Gastroesophageal sphincter (tissue), 4 donors: ENCODE measurements at places on chromosomes 5 and 9.

DNA sequence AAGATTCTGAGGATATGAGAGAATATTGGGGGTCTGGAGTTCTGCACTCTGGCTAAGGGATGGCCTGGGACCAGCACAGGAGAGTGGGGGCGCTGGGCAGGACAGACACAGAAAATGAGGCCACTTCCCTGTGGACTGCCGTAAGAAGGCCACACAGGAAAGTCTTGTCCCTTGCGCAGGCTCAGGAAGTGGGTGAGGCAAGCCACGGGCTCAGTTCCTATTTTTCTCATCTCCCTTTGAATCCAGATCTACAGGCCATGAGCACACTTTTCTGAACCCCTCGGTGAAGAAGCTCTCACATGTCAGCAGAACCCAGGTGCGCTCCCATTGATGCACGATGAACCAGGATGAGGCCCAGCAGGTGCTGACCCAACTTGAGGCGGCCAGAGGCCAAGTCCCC is 207.4 kb downstream of the AGTPBP1 start:
- no peak for ATAC-seq

DNA sequence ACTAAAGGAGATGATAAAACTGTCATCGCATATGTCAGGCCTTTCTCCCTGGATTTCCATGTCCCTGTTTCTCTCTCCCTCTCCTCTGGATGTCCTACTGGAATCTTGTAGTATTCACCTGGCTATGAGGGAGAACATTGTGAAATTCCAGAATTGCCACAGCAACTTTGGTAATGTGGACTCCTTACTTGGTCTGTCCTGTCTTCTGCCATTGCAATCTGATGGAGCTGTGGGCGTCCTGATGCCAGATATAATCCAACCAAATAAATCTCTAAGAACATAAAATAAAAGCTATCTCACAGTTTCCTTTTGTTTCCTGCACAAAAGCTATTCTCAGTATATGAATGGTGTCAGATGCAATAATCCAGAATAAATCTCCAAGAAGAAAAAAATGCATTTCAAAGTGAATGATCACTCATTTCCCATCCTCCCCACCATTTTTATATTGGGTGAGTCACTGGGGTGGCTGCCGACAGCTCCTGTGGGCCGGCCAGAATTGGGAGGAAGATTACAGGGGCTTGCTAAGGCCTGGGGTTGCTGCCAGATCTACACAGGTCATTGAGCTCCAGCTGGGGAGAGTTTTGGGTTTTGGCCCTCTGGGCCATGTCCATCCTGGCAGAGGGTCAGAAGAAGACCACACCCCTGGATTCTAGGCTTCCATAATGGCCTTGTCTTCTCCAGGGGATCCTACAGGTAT is 160.7 kb upstream of the PITX1 start:
- ATAC-seq = no peak

GRCh38 chr9:33677961-33678360 is 117.4 kb upstream of the PRSS3 start:
- ATAC-seq = no peak

DNA sequence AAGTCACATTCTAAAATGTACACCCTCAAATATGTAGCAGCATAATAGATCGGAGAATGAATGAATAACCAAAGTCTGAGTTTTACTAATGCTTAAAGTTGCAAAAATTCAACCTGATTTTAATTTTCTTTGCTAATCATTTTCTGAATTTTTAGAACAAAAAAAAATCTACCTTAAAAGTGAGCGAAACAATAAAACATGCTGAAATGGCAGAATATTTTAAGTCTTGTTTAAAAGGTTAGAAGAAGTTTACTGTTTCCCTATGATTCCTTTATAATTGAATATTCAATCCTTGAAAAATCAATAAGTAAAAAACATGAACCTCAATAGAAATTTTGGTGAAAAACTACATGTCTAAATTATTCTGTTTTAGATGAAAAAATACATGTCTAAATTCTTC is 27.1 kb upstream of the ZNF462 start:
- ATAC-seq = no peak

- no peak for ATAC-seq
Measured at GRCh38 chr5:178991190-178992145, 3.7 kb downstream of the GRM6 start.

DNA sequence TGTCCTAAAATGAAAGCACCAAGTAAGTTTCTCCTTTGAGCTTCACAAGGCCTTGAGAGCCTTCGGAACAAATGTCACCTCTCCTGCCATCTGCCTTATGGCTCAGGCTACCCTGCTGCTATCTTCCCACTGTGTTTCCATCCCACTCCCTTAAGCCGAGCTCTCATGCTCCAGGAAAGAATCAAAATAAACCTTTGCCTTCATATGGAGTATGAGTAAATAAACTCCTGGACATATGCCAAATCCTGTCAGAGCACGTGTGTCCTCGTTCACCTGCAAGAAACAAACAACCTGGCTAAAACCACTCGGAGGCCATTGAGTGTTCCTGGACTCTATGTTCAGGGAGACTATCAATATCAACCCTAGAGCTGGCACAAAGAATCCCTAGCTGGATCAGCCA is 122.3 kb upstream of the CCDC112 start:
- ATAC-seq = no peak

DNA sequence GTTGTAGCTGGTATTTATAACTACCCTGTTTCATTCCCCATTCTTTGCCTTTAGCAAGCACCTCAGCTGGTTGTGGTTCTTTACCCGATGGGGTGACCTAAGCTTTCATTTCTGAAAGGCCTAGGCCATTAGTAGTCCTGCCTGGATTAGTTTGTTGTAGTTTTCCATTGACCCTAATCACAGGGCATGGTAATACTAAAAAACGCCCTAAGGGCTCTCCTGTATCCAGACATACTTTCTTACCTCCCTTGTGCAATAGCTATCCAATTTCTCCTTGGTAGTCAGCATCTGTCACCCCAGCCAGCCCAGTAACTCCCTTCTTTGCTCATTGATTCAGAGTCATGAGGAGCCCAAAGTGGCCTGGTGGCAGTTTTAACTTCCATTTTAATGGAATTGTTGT is 24.0 kb downstream of the TMOD1 start:
- no peak for ATAC-seq

GRCh38 chr9:33860200-33860871 is 43.4 kb downstream of the UBE2R2 start:
- ATAC-seq = no peak

DNA sequence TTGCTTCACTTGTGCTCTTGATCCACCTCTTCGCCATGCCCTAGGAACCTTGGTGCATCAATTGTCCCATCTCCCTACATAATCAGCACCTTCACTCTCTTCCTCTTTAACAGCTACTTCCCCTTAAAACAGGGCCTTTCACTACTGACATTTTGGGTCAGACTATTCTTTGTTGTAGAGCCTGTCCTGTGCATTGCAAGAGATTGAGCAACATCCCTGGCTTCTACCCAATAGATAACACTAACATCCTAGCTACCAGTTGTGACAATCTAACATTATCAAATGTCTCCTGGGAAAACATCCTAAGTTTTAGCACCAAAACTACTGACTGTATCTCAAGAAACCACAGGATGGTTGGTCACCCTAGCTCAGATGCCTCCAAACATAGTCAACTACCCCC is 854.3 kb upstream of the DMAC1 start:
- no peak for ATAC-seq

DNA sequence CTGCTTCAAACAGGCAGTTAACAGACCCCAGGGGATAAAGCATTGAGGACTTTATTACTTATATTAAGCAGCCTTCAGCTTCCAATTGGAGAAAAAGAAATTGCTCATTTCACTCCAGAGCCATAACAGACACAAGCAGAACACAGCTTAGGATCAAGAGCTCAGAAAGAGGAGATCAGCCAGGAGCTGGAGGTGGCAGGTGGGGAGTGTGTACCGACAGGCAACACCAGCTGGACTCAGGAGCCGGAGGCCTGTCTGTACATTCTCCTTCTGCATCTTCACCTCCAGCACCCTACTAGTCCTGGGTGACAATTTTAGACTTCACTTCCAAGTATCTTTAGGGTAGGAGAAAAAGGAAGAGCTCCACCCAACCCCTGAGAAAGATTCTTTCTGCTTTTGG is 35.8 kb downstream of the NRG2 start:
- ATAC-seq = no peak

- ATAC-seq = no peak
Measured at GRCh38 chr9:99360026-99360425, 137.9 kb downstream of the SEC61B start.

- ATAC-seq = no peak
Measured at GRCh38 chr5:2753452-2754420, 2.3 kb upstream of the IRX2 start.

DNA sequence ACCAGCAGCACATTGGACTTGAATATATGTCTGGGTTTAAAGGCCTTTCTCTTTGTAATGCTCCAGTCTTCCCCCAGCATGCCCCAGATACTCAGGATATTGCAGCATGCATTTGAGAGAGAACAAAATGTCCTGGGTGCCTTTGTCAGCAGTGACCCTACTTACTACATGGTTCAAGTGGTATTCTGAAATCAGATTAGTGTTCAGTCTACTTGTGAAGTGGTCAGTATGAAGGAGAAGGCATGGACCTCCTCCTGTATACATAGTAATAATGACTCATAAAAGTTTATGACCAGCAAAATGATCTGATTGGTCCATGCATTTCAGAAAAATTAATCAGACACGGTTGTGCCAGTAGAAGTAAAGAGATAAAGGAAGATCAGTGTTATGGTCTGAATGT is 25.4 kb downstream of the GPR21 start:
- ATAC-seq = peak; percentile 28

DNA sequence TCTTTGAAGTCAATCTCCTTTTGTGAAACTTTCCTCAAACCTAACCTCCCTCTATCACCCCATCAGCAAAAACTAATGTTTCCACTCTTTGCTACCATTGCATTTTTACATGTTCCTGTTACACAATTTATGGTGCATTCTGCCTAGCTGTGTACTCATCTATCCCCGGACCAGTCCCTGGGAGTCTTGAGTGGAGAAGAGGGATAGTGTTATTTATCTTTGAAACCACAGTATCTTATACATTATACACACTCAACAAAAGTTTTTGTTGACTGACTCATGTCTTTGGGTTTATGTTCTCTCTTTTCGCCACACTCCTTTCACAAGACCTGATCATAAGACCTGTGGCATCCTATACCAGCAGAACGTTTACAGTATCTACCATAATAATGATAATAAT is 26.4 kb downstream of the TNFAIP8 start:
- ATAC-seq = no peak

GRCh38 chr5:61866930-61867329 is 439.1 kb upstream of the KIF2A start:
- ATAC-seq = no peak

DNA sequence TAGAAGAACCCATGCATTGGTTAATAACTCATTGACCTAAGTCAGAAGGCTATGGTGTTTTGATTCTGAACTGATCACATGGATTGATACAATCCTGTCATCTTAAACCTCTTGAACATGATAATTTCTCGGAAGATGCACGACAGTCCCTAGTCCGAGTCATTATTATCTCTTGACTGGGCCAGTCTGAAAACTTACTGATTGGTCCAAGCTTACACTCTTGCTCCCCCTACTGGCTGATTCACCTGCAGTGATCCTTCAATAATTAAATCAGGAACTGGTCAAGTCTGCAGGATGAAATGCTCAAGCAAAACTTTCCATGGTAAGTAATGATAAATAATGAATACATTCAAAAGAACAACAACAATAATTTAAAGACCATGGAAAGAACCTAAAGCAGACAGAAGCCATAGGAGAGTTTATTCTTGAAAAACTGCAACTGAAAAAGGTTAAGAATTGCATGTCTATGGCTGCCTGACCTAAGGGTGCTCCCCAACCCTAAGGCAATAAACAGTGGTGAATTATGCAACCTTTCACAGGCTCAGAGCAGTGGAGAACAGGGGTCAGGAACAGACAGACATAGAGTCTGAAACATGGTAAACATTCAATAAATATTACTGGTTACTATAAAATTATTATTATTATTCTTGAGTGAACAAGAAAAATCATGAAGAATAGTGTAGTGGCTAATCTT is 79.3 kb downstream of the BRINP1 start:
- no peak for ATAC-seq

GRCh38 chr5:160824301-160825001 is 27.6 kb downstream of the ATP10B start:
- no peak for ATAC-seq

DNA sequence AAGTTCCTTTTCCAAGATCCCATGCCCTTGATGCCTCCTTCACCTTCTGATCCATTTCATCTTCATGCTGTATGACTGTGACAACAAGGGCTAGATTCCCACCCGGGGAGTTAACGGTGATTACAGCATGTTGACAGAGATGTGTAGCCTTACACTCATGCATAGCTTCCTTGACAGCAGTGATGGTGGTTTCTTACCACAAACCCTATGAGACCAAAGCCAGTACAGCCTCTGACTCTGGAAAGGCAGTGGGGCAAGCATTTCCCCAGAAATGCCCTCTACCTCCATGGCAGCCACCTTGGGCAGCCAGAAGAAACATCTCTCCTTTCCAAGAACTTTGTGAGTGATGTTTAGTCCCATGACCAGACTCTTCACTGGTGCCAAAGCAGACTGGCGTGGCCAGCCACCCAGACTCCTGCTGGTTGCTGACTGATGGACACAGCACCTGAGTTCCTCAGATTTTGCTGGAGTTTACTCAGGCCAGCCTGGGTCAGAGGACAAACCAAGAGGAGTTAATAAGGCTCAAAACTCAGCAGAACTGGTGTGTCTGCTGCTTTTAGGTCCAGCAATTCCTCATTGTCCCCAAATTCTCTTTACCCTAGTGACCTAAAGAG is 199.7 kb upstream of the SLC27A6 start:
- ATAC-seq = no peak

DNA sequence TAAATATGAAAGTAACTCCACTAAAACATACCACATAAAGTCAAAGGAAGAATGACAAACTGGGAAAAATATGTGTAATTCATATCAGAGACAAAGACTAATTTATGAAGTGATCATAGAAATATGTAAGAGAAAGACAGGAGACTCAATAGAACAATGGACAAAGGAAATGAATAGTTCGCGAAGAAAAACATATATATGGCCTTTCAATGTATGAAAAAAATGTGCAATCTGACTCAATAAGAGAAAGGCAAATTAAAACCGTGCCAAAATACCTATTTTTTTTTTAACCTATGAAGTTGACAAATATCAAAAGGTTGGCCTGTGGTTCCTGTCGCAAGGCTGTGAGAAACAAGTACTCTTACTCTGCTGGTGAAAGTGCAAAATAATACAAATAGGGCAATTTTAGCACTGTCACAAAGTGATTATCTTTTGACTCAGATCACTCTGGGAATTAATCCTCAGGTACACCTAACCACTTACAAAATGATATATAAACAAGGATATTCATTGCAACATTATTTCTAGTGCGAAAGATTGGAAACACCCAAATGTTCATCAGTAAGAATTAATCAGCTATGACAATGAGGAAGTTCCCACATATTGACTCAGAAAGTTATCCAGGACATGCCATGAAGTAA is 3.7 kb downstream of the C9 start:
- no peak for ATAC-seq

GRCh38 chr5:65854925-65855324 is 71.5 kb upstream of the ERBIN start:
- ATAC-seq = no peak

GRCh38 chr9:124303762-124304161 is 46.0 kb downstream of the NEK6 start:
- no peak for ATAC-seq

- ATAC-seq = no peak
Measured at GRCh38 chr9:82410306-82410705, 421.7 kb downstream of the SPATA31D1 start.
